Cerebellum (tissue), 4 donors: ENCODE measurements at places on chromosomes 3 and 15. TPM values are rescaled to one million over a fixed set of nuclear protein-coding genes. Genes with fewer than 3 reads are reported as not detected.

IDH2 gene
- total RNA-seq = 51.9 TPM

CD96 gene
- 0.36 TPM for total RNA-seq

XCR1 gene
- not detected for total RNA-seq

MGLL gene
- total RNA-seq = 11.6 TPM

THSD4 gene
- total RNA-seq = 4.6 TPM

FBN1 gene
- 38.6 TPM for total RNA-seq

CLCN2 gene
- 16.0 TPM for total RNA-seq

LRTM1 gene
- total RNA-seq = not detected

PSTPIP1 gene
- total RNA-seq = 0.27 TPM

RFTN1 gene
- total RNA-seq = 26.6 TPM

KNG1 gene
- total RNA-seq = not detected

KLHDC8B gene
- 11.0 TPM for total RNA-seq

IL17RC gene
- total RNA-seq = 12.8 TPM

TRAT1 gene
- total RNA-seq = not detected

RASGRP1 gene
- total RNA-seq = 10.2 TPM

HYAL3 gene
- total RNA-seq = 4.2 TPM

MYO5C gene
- 10.4 TPM for total RNA-seq

GUCA1C gene
- not detected for total RNA-seq

FAM107A gene
- 13.1 TPM for total RNA-seq

RBMS3 gene
- 53.4 TPM for total RNA-seq

PLSCR4 gene
- 13.4 TPM for total RNA-seq

NOX5 gene
- 0.09 TPM for total RNA-seq

RAD51 gene
- total RNA-seq = 2.4 TPM

CNTN3 gene
- total RNA-seq = 16.2 TPM

ASB14 gene
- 0.27 TPM for total RNA-seq

ILDR1 gene
- total RNA-seq = not detected

SEMA3G gene
- 3.3 TPM for total RNA-seq
